Activated T-helper 17 cell treated with anti-CD3 and anti-CD28 coated beads, Interleukin-2, amount 50 U/mL, for 72 hours (primary cell): ENCODE measurements at places on chromosomes 11 and 22. TPM values are rescaled to one million over a fixed set of nuclear protein-coding genes. Genes with fewer than 3 reads are reported as not detected.
A peak's percentile ranks its signal among the peaks of the same experiment; 100 is the strongest.

- no peak for ATAC-seq
Observed at GRCh38 chr11:475941-476340, 25.9 kb downstream of the PTDSS2 start.

DNA sequence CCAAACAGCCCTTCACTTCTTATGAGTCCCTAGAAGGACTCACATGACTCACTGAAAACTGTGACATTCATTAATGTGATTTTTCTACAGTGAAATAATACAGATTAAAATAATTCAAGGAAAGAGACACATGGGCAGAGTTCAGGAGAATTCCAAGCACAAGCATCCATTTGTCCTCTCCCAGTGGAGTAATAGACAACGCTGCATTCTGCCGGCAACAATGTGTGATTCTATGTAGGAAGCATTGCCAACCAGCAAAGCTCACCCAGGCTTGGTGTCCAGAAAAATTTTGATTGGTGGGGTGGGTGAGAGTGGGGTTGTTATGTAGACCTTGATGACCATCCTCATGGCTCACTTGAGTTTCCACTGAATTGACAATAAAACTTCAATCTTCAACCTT, 123.9 kb downstream of the VPREB1 start:
- no peak for ATAC-seq

DNA sequence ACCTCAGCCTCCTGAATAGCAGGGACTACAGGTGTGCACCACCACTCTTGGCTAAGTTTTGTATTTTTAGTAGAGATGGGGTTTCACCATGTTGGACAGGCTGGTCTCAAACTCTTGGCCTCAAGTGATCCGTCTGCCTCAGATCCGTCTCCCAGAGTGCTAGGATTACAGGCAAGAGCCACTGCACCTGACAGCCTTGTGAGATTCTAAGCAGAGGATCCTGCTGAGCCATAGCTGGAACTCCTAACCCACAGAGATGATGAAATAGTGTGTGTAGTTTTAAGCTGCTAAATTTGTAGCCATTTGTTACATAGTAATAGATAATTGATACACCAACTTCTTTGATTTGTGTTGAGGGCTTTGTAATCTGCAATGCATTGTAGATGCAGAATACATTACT, 51.1 kb downstream of the CLMP start:
- ATAC-seq: no peak

MAPK8IP2 gene
- 0.65 TPM for total RNA-seq

NUP160 gene
- 77.7 TPM for total RNA-seq

DNA sequence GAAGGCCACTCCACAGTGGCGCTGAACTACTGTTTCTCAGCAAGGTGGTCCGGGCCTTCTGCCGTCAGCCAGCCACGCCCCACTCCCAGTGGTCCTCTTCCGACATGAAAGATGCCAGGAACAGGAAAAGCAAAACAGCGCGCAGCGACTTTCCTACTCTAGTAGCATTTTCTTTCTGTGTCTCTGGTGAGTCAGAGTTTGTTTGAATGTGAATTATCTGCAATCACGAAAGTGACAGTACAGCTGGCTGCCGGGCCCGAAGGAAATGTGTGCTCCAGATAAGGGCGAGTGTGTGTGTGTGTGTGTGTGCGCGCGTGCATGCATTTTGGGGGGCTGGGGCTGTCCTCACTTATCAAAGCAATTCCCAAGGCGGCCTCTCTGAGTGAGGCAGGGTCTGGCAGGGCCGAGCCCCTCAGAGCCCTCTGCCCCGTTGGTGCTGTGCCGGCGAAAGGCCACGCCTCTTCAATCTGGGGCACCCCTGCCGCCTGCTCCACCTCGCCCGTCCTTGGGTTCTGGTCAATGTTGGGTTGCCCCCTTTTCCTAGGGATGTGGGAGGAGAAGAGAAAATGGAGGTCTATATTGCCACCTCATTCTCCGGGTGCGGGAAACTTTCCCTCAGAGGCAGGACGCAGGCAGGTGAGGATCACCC, 288.5 kb downstream of the KIRREL3 start:
- ATAC-seq: no peak

- no peak for ATAC-seq
Observed at GRCh38 chr22:47047321-47048122, 285.1 kb downstream of the TBC1D22A start.

- ATAC-seq: no peak
Observed at GRCh38 chr11:103047837-103048236, 44.1 kb downstream of the DCUN1D5 start.

GRCh38 chr11:77449060-77449521, 24.8 kb downstream of the PAK1 start:
- no peak for ATAC-seq

DNA sequence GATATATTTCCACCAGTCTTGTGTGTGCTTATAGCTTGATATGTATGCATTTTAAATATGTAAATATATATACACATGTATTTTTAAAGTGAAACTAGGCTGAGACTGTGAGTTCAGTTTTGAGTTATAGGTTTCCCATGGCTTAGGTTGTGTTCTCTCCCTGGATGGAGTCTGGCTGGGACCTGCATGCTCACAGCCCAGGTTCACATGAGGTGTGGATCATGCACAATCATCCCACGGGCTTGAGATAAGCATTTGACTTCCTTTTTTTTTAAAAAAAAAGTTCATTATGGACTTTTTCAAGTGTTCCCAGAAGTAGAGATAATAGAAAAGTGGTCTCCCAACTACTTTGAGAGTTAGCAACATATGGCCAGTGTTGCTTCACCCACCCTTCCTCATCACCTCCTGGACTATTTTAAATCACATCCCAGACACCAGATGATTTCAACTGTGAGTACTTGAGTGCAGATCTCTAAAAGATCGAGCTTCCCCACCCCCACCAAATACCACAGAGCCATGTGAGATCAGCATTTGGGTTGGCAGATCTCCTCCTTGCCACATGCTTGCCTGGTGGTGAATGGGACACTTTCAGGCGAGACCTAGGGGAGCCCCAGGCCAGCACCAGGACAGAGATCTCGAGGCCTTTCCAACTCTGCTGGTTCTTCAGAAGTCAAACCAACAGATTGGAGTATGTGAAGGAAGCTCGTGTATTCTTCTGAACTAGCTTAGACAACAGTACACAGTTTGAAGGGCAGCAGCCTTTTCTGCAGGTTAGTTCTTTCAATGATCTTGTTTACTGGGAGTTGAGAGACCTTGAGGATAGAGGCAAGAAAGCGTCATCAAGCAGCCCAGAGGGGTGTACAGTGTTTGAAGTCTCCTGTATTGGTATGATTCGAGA, 15.9 kb downstream of the MED15 start:
- ATAC-seq: peak; percentile 45

DNA sequence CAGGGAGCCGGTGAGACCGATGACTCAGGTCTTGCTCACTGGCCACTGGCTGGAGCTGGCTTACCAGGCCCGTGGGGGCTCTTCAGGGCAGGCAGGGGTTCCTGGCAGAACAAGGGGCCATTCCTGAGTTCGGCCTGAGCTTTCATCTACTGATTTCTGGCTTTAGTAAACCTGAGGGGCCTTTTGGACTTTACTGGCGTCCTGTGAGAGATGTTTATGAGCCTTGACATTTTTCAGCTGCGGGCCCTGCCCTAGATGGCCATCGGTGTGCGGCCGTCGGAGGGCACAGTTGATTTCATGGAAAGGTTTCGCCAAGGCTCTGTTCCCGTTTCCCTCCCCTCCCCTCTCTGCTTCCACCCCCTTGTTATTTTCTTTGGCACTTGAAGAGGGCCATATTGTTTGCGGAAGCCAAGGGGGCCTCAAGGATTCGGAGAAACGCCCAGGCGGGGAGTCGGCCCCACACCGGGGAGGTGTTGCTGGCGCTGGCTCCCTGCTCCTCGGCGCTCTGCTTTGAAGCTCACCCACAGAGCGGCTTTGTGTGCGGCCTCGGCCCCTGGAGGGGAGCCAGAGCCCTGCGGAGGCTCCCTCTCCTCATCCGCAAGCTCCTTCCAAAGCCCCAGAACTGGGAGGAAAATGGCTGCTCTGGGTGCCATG, 17.7 kb downstream of the ELF5 start:
- ATAC-seq: no peak

CASP12 gene
- total RNA-seq: not detected

GRCh38 chr11:35242412-35243242, 103.7 kb downstream of the CD44 start:
- ATAC-seq: peak; percentile 41

DNA sequence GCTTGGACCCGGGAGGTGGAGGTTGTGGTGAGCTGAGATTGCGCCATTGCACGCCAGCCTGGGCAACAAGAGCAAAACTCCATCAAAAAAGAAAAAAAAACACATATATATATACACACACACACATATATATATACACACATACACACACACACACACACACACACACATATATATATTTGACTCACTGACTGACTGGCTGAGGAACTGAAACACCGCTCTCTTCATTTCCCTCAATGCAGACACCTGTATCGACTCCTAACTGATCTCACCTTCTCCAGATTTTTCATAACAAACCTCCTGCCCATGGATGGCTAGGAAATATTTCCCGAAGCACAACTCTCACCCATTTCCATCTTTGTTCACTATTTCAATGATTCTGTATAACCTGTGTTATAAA, 140.7 kb upstream of the ANO3 start:
- no peak for ATAC-seq

GRCh38 chr22:44242946-44243724, 62.4 kb downstream of the PARVG start:
- ATAC-seq: no peak

GRCh38 chr11:30760345-30760744, 174.2 kb upstream of the MPPED2 start:
- no peak for ATAC-seq

GRCh38 chr11:120188811-120189455, 21.9 kb upstream of the OAF start:
- no peak for ATAC-seq

GRCh38 chr11:116865696-116866095, 28.3 kb upstream of the APOA1 start:
- ATAC-seq: no peak

GRCh38 chr11:79209540-79210266, 231.1 kb downstream of the TENM4 start:
- ATAC-seq: no peak

GRCh38 chr22:21690401-21690801, 24.6 kb downstream of the PPIL2 start:
- peak; percentile 77 for ATAC-seq

- ATAC-seq: no peak
Observed at GRCh38 chr22:29574762-29575450, 6.0 kb downstream of the NIPSNAP1 start.

- ATAC-seq: no peak
Observed at GRCh38 chr22:38286915-38287669, 14.3 kb upstream of the TMEM184B start.

TBX1 gene
- not detected for total RNA-seq

GRCh38 chr11:57644748-57645688, 4.7 kb downstream of the YPEL4 start:
- peak; percentile 87 for ATAC-seq

GRCh38 chr11:42824067-42824466, 487.7 kb upstream of the API5 start:
- no peak for ATAC-seq

CATSPERZ gene
- not detected for total RNA-seq

GRCh38 chr11:13850231-13851005, 112.1 kb upstream of the SPON1 start:
- no peak for ATAC-seq
